Cortex of kidney (tissue), 1 donor: ENCODE measurements at places on chromosomes 3 and 15.

DNA sequence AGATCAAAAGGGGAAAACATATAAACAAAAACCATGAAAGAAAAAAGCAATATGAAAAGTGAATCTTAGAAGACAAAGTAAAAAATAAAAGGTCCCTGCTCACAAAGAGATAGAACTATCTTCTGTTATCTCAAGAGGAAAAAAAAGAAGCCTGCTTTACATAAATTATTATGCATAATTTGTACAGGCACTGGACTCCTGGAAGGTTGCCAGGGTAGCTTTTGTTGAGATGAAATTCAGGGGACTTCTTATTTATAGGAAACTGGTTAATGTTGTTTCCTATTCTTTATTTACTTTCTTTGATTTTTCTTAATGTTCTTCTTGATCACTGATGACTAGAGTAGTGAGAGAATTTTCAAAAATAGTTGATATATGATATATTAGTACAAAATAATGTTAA lies 66.9 kb downstream of the PPM1L start:
- DNase-seq: no peak

- DNase-seq: no peak
These were observed 399.0 kb upstream of the ARRDC4 start for GRCh38 chr15:97561529-97561928.

DNA sequence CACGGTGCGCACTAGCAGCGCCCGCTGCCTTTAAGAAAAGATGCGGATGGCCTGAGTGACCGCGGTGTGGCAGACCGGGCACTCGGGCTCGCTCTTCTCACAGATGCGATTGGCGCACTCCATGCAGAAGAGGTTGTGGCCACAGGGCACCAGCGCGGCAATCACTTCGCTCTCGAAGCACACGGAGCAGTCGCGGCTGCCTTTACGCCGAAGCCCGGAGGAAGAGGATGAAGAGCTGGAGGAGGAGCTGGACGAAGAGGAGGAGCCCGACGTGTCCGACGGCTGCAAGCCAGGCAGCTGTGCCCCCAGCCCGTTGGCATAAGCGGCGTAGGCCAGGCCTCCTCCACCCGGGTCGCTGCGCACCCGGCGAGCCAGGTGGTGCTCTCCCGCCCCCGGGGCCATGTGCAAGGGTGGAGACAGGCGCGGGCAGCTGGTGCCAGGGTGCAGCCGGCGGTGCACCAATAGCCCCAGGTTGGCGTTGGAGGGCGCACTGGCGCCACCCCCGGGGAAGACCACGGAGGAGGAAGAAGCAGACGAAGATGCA lies 2.6 kb downstream of the MEX3B start:
- DNase-seq: no peak

GRCh38 chr3:160446522-160447056 lies 3.0 kb downstream of the TRIM59 start:
- no peak for DNase-seq

DNA sequence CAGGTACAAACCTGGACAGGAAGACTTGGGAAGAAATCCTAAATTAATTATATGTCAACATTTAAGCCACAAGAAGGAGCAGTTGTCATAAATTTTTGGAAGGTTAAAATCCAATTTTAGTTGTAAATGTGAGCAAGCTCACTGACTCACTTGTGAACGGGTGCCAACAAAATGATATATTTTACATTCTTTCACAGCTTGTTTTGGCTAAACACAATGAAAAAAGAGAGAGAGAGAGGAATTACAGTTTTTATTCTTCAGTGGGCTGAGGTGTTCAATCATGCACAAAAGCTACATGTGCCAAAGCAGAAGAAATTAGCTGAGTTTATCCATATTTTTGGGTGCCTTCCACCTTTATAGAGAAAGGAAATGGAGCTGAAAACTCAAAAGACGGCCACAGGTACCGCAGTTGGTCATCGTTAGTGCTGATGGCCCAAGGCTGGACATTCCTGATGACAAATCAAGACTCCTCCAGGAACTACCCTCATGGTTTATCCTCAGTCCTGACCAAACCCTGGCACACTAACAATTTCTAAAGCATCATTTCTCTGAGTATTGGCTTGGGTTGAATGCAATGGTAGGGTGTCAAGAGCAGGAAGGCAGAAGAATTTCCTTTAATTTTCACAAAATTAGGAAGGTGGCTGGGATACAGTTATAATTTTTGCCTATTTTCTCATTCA lies 37.6 kb upstream of the WNT5A start:
- DNase-seq: no peak
